ENCODE measurements at places on chromosomes 1 and 21.

- no peak for DNase-seq
These were observed 2.4 kb upstream of the PIK3R3 start for GRCh38 chr1:46134660-46135331.

- DNase-seq = no peak
These were observed 2.4 kb upstream of the MFSD2A start for GRCh38 chr1:39952359-39953110.

DNA sequence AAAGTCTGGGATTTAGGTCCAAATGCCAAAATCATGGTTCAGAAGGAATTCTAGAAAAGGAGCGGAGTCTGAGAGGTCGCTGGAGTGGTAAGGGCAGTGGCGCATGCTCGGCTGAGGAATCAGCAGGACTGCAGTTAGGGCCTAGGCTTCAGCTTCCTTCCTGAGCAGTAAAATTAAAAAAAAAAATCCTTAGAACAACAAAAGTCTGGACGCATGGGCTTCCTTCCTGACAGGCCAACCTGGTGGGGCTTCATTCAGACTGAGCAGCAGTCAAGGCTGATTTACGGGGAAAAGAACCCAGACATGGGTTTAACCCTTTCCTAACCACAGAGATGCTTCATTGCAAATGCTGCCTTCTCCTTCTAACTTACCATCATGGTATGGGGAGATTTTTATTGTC is 17.1 kb downstream of the RNF220 start:
- DNase-seq = no peak

GRCh38 chr1:115978292-115978941 is 2.1 kb downstream of the SLC22A15 start:
- no peak for DNase-seq

DNA sequence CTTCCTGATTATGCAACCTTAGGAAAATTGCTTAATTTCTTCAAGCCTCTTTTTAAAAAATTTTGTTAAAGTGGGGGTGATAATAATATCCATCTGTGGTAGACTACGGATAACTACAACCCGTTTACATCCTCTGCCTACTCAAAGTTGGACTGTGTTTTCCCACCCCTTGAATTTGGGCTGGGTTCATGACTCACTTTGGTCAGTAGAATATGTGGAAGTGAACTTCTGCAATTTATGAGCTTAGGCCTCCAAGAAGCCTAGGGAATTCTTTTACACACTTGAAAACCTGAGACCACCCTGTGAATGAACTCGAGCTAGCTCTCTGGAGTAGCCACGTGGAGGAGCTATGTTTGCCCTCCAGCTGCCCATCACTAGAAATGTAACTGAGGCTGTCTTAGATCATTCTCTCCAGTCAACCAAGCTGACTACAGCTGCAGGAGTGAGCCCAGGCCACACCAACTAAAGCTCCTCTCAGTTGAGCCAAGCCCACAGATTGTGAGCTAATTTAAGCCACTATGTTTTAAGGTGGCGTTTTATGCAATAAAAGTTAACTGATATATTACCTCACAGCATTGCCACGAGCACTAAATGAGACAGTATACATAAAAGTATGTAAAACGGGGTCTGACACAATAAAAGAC is 29.6 kb upstream of the CACHD1 start:
- no peak for DNase-seq

DNA sequence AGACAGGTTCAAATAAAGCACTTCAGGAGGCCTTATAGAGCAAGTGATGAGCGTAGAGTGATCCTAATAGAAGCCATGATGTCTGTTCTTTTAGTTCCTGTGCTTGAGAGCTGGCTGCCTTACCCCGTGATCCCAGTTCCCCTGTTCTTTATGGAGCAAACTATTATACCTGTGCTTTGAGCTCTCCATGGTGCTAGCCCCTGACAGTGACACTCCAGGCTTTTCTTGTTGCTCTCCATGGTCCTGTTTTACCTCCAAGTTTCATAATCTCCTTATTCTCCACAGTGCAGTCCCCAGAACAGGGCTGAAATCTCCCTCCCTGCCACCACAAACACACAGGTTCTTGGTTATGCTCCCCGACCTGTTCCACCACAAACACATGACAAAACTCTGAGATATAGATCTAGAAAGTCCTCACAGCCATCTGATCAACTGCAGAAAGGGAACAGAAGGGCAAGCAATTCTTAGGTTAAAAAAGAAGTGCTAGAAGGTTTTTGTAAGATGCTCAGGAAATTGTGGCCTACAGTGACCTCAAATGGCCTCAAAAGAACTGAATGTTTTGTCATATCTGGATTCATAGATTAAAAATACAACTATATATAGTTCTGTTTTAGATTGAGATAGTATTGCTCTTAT is 6.0 kb downstream of the CADM3 start:
- DNase-seq = no peak

- DNase-seq = no peak
These were observed 32.1 kb downstream of the NCAM2 start for GRCh38 chr21:21030311-21030710.

- no peak for DNase-seq
These were observed 75.4 kb downstream of the RGS2 start for GRCh38 chr1:192884241-192884640.

GRCh38 chr1:203422656-203423055 is 53.0 kb upstream of the PRELP start:
- no peak for DNase-seq

GRCh38 chr1:28190337-28190979 is 14.0 kb upstream of the PTAFR start:
- no peak for DNase-seq

- peak; percentile 5 for DNase-seq
These were observed 56.4 kb downstream of the DIP2A start for GRCh38 chr21:46515109-46515508.

DNA sequence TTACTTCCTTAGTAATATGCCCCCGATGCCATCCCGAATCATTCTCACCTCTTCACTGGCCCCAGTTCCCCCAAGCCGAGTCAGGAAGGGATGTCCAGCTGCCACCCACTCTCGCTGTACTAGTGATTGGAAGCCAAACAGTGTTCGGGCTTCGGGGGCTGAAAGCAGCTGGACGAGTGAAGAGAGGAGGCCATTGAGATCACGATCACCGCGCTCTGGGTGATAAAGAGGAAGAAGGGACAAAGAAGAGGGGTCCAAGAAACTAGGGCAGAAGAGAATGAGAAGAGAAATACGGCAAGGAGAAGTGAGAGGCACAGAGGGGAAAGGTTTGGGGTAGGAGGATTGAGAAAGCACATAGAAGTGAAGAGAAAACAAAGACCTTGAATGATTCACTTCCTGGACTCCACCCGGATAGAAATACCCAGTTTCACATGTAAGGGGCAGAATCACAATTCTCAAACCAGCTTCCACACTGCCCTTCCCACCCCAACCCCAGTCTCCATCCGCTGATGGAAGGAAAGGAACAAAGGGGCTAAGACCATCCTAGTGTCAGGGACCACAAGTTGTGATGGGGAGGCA is 3.7 kb upstream of the SF3B4 start:
- no peak for DNase-seq

DNA sequence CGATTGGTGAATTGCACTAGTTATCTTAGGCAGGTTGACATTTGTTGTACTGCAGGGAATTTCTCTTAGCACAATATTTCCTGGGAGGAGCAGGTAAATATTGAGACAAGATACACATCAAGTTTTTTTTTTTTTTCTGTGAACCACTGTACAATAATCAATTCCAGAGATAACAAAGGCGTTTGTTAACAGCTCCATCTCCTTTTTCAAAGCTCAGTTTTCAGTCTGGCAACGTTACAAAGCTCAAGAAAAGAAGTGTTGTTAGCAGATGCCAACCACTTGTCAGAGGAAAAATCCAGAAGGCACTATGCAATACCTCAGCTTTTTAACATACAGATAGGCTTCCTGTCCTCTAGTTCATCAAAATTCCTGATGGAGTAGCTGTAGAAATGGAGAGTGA is 40.9 kb upstream of the DAB1 start:
- no peak for DNase-seq

GRCh38 chr1:204359474-204360255 is at the start of gene PLEKHA6:
Gene PLEKHA6 (minus strand): TSS chr1:204359929. CDS start chr1:204273727, 86,202 bp downstream.
- DNase-seq = no peak

GRCh38 chr1:230682274-230682673 is 31.6 kb downstream of the AGT start:
- no peak for DNase-seq

DNA sequence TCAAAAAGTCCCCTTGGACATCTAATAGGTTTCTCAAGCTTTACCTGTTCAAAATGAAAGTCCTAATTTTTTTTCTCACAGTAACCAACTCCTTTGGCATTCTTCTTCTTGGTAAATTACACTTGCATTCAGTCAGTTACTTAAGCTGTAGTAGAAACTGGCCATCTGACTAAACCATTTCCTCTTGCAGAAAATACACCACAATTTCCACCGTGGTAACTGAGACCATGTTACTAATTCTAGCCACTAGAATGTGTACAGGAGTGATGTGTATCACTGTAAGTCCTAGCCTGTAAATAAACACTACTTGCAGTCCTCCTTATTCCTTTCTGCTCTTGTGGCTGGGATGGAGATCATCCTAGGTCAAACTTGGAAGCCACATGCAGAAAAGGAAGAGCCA is 965.4 kb upstream of the TMPRSS15 start:
- DNase-seq = no peak

DNA sequence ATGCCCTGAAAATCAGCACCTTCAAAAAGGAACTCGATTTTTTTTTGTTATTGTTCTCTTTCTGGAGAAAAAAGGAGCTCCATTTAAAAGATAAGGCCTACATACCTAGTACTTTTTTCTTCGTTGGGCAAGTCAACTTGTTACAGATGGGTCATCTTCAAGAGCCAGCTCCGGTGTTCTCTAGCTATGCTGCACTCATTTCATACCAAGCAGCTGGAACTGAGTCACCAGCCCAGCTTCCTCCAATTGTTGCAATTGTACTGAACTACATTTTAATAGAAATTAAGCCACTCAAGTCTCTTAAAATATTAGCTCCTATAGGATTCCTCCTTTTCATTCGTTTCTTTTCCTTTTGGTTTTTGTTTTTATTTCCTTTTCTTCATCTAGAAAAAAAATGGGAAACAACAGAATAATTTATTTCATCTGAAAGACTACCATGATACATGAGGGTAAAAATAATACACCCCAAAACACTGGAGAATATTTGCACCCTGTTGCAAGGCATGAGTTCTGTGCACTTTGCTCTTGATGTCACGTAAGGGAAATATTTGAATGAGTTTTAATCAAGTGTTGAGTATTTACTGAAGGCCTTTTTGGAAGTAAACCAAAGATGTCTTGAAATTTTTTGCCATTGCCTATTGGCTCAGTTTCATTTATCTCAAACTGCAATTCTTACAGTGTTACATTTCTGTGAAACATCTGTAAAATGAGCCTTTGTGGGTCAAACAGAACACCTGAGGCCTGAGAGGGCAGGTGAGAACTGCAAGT is 60.5 kb downstream of the CLIC4 start:
- DNase-seq = no peak

- DNase-seq = no peak
These were observed 119.6 kb downstream of the ADGRL2 start for GRCh38 chr1:81920245-81920740.
